ENCODE measurements at places on chromosomes 16 and 17.

- DNase-seq: no peak
Measured at GRCh38 chr17:79815836-79816461, 19.1 kb upstream of the CBX8 start.

DNA sequence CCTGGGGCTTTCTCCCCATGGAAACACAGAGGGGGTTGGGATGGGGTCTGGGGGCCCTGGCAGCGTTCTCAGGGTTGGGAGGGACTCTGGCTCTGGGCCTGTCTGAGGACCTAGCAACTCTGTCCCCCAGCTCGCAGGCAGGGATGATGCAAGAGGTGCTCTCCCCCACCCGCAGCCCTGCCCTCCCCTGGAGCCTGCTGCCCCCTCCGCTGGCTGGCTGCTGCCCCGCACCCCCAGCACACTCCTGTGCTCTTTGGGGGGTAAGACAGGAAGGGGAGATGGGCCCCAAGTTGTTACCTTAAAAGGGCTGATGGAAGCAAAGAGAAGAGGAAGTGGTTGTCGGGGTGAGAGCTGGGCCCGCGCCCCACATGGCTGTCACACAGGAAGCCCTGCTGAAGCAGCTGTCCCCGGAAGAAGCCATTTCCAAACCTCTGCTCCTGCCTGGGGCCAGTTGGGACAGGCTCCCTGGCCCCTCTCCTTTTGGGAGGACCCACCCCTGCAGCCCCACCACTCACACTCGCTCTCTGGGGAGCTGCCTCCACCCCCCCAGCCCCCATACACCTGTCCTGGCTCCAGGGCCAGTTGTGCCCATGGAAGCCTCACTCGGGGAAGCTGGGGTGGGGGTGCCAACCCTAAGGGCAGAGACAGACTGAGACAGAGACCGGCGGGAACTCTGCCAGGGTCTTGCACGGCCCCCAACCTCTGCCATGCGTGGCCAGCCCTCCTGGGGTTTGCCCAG is 2.5 kb downstream of the CORO1A start:
- DNase-seq: no peak

DNA sequence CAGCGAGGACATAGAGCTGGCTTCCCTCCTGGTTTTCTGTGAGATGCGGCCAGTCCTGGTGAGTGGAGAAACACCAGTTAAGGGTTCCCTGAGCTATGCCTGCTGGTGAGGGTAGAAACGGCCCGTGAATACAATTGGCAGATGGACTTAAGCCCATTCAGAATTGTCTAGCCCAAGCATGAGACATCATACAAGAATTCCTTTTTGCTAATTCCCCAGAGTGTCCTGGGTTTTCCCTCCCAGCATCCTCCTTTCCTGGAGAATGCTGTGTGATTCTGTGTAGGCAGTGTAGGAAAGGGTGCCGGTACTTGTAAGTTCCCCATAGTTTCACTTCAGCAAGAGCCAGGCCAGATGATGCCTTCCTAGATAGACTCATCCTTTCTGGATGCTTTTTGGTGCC is 65.1 kb downstream of the SDR42E1 start:
- DNase-seq: no peak

DNA sequence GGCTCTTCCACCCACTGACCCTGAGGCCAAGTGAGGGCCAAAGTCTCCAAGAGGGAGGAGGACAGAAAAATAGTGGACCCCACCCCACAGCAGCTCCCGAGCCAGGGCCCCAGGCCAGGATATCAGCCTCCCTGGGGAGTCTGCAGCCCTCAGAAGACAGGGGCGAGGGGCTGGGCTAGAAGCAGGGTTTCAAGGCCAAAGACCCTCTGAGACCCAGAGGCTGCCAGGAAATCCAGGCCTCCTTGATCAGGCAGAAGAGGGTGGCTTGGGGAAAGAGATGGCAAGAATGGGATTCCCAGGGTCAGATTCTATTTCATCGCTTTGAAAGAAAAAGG is 156.1 kb downstream of the ZNF423 start:
- peak; percentile 32 for DNase-seq

GRCh38 chr16:66933776-66934137 is 445 bp downstream of the CIAO2B start:
- DNase-seq: no peak

- DNase-seq: no peak
Measured at GRCh38 chr16:8733849-8734540, 59.6 kb downstream of the ABAT start.

DNA sequence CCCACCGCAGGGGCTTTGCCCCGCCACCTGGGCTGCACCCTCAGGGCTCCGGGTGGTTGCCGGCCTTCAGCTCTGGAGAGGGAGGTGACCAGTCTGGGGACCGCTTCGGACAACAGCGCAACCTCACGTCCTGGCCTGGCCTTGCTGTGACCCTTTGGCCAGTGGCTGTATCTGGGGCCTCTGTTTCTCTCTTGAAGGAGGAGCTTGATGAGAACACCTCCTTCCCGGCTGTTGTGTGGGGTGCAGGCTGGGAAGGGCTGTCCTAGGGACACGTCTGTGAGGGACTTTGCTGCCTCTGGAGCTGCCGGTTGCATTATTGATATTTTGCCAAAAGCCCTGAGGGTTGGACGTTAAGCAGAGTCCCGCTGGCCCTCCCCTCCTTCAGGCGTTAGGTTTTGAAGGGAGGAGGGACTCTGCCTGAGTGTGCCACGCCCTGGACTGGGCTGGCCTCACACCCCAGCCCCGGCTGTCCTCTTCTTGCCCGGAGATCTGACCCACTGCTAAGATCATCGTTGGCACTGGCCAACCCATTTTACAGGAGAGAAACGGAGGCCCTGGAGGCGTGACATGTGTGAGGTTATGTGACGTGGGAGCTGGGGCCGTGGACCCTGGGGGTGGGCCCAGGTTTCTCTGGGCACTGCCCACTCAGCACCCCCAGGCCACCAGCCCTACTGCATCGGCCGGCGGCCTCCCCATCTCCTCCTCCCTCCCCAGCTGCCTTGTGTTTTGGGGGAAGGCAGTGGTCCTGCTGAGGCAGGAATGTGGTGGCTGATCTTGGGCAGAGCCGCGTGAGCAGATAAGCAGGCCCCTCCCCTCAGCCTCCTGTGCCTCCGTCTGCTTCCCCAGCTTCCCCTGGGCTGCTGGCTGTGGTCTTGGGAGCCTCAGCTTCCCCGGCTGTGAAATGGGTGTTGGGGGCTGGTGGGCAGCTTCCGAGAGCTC is 8.5 kb downstream of the ZFPM1 start:
- DNase-seq: no peak

- no peak for DNase-seq
Measured at GRCh38 chr17:13755851-13756250, 154.1 kb upstream of the HS3ST3A1 start.

DNA sequence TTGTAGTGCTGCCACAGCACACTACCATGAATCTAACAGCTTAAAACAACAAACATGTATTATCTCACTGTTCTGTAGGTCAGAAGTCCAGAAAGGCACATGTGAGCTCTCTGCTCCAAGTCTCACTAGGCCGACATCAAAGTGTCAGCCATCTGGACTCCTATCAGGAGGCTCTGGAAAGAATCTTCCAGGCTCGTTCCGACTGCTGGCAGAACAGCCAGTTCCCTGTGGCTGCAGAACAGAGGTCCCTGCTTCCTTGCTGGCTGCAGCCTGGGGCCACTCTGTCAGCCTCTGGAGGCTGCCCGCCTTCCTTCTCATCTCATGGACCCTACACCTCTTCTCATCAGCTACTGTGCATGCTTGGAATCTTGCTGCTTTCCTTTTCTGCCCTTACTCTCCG is 168.9 kb downstream of the CBLN1 start:
- peak; percentile 15 for DNase-seq

GRCh38 chr16:67445913-67446907 is 15.3 kb downstream of the HSD11B2 start:
- no peak for DNase-seq

DNA sequence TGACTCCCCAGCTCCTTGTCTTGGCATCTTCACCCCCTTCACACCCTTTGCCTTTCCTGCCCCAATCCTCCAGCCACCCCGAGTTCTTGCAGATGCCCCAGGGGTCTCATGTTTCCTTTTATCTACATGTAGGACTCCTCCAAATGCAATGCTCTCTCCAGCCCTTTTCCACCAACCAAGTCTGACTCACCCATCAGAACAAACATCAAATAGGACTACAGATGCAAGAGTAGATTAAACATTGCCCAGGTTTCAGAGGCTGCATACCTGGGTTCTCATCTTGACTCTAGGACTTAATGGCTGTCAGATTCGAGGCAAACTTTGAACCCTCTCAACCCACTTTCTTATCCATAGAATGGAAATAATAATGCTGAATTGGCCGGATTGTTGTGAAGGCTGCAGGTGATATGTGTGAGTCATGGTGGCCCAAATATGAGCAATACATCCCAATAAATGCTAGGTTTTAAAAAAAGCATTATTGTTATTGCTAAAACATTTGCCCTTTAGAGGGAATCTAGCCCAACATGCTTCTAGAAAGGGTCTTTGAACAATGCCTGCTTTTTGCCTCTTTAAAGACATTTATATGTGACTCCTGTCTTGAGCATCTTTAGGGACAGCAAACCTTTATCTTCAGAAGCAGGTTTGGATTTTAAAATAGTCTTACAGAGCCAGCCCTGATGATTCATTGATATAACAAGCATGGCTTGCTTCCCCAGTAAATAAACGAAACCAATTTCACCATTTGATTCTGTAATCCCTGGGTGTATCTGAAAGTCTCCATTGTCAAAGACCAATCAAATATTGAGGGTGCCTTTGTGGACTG is 310.1 kb downstream of the FOXL1 start:
- DNase-seq: no peak

DNA sequence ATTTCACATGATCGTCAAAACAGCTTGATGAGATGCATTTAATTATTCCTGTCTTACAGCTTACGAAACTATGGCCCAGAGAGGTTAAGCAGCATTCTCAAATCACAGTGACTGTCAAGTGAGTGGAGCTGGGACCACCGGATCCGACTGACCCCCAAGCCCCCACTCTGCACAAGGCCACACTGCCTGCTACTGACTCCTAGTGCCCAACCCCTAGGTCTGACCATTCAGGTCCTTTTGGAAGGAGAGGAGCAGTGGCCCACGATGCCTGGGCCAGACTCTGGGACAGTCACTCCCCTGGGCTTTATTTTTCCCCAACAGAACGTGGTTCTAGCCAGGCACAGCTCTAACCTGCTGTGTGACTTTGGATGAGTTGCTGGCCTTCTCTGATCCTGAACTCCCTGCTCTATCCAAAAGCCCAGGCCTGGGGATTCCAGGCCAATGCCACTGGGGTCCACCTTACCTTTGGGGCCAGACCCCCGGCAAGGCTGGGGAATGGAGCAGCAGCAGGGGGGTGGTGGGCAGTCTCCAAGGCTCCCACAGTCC is 9.9 kb downstream of the TSPOAP1 start:
- DNase-seq: no peak

DNA sequence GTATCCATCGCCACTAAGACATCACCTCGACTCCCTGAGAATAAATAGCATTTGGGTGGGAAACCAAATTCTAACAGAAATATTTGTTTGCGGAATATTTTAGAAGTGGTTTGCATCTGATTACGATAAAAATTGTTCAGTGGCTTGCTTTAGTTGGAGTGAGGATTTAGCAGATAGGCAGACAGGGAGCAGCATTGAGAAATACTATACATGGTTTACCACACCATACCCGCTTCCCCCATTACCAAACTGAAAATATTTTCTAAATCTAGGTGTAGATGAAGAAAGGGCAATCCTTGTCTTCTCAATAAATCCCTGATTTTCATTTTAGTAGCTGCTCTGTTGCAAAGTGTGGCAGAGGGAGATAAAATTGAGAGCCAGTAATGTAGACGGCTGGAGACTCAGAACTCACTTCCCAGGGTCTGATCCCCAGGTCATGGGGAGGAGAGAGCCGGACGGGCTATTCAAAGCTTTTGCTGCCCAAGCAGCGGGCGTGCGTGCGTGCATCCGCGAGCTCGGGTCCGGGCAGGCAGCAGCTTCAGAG is 808 bp upstream of the BAHCC1 start:
- DNase-seq: no peak

GRCh38 chr16:89022051-89022836 is 45.2 kb upstream of the CBFA2T3 start:
- no peak for DNase-seq

DNA sequence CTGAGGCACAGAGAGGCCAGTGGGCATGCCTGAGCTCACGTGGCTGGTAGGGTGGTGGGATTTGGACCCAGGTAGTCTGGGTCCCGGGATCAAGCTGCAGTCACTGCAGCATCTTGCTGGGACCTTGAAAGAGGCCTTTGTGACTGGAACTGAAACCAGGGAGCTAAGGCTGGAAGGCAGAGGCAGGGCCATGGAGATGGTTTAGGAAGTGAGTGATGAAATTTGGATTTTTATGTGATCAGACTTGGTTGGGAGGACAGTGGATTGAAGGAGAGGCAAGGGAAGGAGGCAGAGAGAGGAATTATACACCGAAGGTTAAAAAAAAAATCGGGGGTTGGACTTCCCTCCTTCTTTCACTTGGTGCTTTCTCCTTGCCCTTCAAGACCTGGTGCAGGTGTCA is 255.4 kb upstream of the CACNG5 start:
- no peak for DNase-seq

DNA sequence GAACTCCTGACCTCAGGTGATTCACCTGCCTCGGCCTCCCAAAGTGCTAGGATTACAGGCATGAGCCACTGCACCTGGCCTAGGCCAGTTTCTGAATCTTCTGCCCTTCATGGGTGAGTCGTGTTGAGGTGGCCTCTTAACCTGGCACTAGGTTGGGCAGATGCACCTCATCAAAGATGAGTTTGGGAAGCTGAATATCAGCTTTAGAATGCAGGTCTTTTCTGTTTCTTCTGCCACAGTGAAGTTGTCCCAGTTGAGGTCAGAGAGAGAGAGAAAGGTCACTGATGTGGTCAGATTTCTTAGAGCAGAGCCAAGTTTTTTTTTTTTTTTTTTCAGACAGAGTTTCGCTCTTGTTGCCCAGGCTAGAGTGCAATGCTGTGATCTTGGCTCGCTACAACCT is 111.3 kb upstream of the WSCD1 start:
- no peak for DNase-seq

- peak; percentile 49 for DNase-seq
Measured at GRCh38 chr17:4249452-4250029, 14.2 kb downstream of the ANKFY1 start.

DNA sequence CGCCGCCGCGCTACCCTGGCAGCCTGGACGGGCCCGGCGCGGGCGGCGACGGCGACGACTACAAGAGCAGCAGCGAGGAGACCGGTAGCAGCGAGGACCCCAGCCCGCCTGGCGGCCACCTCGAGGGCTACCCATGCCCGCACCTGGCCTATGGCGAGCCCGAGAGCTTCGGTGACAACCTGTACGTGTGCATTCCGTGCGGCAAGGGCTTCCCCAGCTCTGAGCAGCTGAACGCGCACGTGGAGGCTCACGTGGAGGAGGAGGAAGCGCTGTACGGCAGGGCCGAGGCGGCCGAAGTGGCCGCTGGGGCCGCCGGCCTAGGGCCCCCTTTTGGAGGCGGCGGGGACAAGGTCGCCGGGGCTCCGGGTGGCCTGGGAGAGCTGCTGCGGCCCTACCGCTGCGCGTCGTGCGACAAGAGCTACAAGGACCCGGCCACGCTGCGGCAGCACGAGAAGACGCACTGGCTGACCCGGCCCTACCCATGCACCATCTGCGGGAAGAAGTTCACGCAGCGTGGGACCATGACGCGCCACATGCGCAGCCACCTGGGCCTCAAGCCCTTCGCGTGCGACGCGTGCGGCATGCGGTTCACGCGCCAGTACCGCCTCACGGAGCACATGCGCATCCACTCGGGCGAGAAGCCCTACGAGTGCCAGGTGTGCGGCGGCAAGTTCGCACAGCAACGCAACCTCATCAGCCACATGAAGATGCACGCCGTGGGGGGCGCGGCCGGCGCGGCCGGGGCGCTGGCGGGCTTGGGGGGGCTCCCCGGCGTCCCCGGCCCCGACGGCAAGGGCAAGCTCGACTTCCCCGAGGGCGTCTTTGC is 3.1 kb downstream of the HIC1 start:
- DNase-seq: peak; percentile 27

- no peak for DNase-seq
Measured at GRCh38 chr17:74663561-74663960, 40.0 kb upstream of the CD300E start.

GRCh38 chr16:6027733-6028132 is 930.1 kb upstream of the EEF2KMT start:
- no peak for DNase-seq
